ENCODE measurements at places on chromosomes 4 and X.

DNA sequence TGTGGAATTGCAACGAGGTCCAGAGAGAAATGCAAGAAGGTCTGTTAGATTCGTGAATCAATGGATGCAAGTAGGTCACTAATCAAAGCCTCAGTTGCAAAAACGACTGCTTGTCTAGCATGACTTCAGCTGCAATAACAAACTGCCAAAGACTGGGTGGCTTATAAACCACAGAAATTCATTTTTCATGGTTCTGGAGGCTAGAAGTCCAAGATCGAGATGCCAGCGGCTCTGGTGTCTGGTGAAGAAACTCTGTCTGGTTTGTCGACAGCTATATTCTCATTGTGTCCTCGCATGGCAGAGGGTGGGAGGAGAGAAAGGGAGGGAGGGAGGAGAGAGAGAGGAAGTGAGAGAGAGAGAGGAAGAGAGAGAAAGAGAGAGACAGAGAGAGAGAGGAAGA lies 114.7 kb downstream of the MXRA5 start:
- no peak for DNase-seq

DNA sequence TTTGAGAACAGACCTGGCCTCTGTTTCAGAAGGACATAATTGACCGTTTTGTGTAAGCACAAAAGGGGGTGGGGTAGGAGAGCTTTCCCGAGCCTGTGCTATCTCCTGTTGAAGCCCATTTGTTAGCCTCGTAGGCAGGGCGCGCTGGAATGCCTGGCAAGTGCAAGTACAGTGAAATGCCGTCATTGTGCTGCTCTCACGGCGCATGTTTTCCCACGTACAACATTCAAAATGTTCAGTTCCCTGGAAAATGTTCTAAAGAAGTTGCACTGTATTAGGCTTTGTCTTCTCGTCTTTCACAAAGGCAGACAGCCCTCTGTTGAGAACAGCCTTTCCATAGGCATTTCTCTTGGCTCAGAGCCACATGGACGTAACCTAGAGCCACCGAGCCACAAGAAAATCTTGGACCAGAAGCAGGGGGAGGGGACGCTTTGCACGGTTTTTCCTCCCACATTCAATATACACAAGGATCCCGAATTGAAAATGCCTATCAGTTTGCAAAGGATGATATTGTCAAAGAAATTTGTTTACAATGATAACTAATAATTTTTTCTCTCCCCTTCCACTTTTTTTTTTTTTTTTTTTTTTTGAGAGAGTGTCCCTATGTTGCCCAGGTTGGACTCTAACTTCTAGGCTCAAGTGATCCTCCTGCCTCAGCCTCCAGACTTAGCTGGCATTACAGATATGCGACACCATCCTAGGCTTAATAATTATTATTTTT lies 54.6 kb upstream of the RAPGEF2 start:
- DNase-seq, result no peak

GRCh38 chrX:104315555-104315954 lies 60.8 kb upstream of the ESX1 start:
- DNase-seq, result no peak

- DNase-seq, result no peak
Measured at GRCh38 chrX:30308263-30309138, 689 bp downstream of the NR0B1 start.

GRCh38 chr4:22514481-22514880 lies 1.4 kb downstream of the ADGRA3 start:
- DNase-seq, result no peak

- DNase-seq, result no peak
Measured at GRCh38 chr4:67273666-67274065, 271.6 kb downstream of the CENPC start.

DNA sequence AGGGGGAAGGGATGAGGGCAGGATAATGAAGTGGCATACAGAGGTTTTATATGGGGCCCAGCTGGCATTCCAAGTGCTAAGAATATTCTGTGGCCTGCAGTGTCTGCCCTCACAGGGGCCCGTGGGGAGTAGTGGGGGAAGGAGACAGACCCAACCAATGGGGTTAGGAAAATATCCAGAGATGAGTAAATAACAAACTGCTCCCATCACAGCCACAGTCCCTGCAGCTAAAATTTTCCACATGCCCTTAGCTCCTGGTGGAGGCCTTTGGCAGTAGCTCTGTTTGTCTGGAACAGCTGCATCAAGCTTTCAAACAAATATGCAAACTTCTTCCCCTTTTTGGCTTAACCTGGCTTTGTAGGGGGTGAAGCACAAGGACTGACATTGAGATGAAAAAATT lies 3.1 kb downstream of the SRPX2 start:
- DNase-seq, result no peak

DNA sequence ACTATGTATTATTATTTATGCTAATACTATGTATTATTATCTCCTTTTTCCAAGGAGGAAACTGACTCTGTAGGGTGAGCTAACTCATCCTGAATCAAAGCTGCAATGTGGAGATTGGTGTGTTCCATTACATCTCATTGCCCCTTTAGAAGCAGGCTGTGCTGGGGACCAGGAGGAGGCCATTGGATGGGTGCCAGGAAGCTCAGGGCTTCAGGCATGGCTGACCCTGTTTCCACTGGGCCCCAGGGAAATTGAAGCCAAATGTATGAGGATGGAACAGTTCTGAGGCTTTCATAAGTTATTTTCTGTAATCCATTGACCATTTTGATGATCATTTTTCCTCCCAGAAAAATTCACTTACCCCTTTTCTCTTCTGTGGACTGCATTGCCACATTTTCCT lies 418.8 kb upstream of the ZFP42 start:
- no peak for DNase-seq

DNA sequence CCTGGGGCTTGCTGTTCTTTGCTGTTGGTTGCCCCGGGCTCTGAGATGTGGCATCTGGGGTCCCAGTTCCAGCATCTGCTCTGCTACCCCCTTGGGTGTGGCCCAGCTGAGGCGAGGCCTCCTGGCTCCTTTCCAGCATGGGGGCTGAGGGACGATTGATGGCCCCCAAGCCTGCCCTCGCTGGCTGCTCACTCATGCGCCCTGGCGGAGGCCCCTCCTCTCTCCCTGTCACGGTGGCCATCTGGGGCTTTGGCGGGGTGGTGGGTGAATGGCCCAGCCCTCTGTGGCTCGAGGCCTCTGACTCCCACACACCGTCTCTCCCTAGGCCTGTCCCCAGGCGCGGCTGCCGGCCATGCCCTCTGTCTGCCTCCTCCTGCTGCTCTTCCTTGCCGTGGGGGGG lies 1.8 kb downstream of the PLXNA3 start:
- no peak for DNase-seq

GRCh38 chr4:124334119-124334518 lies 378.4 kb downstream of the ANKRD50 start:
- DNase-seq, result no peak

- no peak for DNase-seq
Measured at GRCh38 chr4:7390906-7391636, 43.7 kb downstream of the PSAPL1 start.

- no peak for DNase-seq
Measured at GRCh38 chr4:181365671-181366070, 877.5 kb upstream of the TENM3 start.

DNA sequence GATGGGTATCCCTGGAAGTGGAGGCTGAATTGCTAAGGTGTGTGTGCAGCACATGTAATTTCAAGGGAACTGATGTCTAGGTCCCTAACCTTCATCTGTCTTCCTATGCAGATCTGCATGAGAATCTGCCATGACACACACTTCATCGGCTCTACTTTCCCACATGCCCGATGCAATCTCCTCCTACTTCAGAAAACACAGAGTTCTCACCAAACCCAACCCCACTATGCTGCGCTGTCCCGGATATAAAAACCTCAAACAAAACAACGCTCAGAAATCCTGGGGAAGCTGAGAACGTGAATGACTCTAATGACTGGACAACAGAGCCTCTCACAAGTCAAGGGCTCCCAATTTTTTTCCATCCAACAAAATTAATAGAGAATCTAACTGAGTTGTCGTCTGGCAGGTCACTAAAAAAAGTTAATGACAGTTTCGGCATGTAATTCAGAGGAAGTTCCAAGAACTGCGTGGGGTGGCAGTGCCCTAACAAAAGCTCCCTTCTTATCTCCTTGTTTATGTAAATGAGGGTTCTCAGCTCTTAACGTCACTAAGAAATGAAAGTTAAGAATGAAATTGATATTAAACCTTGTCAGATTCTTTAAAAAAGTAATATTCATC lies 39.0 kb downstream of the STX18 start:
- DNase-seq, result no peak

DNA sequence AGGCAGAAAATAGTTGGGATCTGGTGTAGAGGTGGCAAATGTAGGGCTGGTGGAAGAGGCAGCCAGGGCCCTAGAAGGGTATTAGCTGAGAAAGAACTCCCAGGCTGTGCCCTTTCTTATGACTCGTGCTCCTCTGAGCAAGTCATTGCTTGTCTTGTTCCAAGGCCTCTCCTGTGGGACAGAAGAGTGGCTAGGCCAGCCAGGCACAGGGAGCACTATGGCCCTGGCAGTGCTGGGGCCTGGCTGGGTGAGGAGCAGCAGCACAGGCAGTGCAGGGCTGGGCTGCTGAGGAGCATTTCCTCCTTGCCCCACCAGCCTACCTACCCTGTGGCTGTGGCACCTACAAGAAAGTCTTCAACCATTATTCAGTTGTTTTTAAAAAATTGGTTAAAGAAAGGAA lies 298.5 kb upstream of the NR3C2 start:
- DNase-seq, result no peak

- DNase-seq, result no peak
Measured at GRCh38 chrX:9845578-9845952, 59.3 kb downstream of the SHROOM2 start.

DNA sequence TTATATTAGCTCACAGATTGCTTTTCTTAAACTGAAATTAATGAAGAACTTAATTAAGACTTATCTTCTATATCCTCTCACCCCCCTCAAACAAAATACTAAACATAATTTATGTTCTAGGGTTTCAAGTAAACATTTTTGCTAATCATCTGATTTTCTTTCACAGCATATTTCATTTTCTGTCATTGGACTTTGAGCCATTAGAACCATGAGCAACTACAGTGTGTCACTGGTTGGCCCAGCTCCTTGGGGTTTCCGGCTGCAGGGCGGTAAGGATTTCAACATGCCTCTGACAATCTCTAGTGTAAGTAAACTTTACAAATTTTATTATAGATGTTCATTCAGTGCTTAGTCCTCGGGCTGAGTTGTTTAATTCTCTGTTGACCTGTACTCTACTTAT lies 3.3 kb downstream of the PDLIM5 start:
- no peak for DNase-seq

- no peak for DNase-seq
Measured at GRCh38 chrX:136574548-136574947, 42.5 kb downstream of the VGLL1 start.

GRCh38 chrX:127085939-127086338 lies 266.4 kb downstream of the PRR32 start:
- DNase-seq, result no peak

- DNase-seq, result no peak
Measured at GRCh38 chr4:32858971-32859370, 2138.8 kb downstream of the PCDH7 start.

GRCh38 chrX:15336023-15336413 lies 695 bp upstream of the PIGA start:
- peak; percentile 5 for DNase-seq

GRCh38 chr4:24753519-24753918 lies 41.9 kb upstream of the SOD3 start:
- DNase-seq, result no peak

DNA sequence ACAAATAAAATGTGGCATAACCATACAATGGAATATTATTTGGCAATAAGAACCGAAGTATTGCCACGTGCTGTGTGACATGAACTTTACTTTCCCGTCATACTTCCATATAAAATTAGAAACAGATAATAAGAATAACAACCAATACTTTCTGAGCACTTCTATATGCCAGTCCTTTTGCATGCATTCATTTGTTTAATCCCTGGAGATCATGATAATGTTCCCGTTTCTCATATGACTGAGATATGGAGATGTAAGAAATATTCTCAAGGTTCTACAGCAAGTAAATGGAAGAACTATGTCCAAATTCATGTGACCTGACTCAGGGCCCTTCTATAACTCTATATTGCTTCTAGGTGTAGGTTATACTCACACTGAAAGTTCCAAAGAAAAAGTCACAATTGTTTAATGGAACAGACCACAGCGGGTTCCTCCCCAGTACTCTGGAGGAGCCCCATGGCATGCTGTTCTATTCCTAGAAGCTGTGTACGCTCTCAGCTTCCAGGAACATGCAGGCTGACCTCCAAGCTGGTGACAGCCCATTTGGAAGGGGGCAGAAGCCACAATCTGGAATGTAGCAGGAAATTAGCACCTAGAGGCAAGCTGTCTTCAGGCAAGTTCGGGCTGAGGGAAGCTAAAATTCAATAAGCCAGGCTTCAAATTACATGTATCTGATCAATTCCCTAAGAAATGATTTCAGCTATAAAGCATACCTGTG lies 31.5 kb downstream of the QDPR start:
- DNase-seq, result no peak

DNA sequence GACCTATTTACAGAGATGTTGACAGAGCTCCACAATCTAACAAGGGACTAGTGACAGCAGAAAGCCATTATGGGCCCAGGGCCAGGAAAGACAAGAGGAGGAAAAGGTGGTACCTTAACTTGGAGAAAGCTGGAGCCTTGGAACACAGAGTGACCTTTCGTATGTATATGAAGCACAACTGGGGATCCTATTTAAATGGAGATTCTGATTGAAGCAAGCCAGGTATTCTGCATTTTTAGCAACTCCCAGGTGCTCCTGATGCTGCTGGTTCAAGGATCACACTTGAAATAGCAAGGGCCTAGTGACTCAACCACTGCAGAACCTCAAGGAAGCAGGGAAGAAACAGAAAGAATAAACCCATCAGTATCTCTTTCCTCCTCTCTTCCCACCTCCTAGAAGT lies 99.4 kb downstream of the TMEM47 start:
- DNase-seq, result no peak

GRCh38 chr4:95108883-95109421 lies 351.2 kb downstream of the BMPR1B start:
- no peak for DNase-seq

GRCh38 chr4:20086067-20086798 lies 165.5 kb upstream of the SLIT2 start:
- DNase-seq, result peak; percentile 11

DNA sequence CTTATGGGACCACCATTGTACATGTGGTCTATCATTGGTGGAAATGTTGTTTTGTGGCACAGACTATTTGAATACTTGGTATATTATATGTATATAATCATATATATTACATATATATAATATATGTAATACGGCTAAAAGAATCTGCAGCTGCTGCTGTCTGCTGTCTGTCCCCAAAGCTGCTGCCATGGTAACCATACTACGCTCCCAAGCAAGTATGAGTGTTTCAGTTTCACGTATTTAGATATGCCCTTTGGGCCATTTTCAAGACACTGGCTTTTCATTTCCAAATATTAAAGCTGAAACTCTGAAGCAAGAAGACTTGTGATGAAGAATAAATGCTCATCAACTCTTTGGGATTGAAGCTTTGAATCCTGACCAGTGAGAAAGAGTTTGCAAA lies 42.0 kb upstream of the ARSJ start:
- DNase-seq, result no peak

Measured in NCI-H446 (cell line).